NCI-H2029 (cell line): ENCODE measurements at places on chromosomes 1 and 21.

- DNase-seq: no peak
Observed at GRCh38 chr1:5504364-5504740, 487.9 kb downstream of the NPHP4 start.

- DNase-seq: no peak
Observed at GRCh38 chr1:53599481-53599880, 139.5 kb downstream of the GLIS1 start.

GRCh38 chr1:226438007-226438406 lies 30.1 kb upstream of the PARP1 start:
- DNase-seq: no peak

GRCh38 chr1:21490774-21491487 lies 18.3 kb upstream of the ALPL start:
- DNase-seq: no peak

GRCh38 chr1:12552111-12552888 lies 65.7 kb downstream of the DHRS3 start:
- no peak for DNase-seq

- DNase-seq: no peak
Observed at GRCh38 chr21:34734696-34735095, 65.9 kb downstream of the CLIC6 start.

GRCh38 chr1:108179018-108179417 lies 21.1 kb downstream of the SLC25A24 start:
- no peak for DNase-seq

DNA sequence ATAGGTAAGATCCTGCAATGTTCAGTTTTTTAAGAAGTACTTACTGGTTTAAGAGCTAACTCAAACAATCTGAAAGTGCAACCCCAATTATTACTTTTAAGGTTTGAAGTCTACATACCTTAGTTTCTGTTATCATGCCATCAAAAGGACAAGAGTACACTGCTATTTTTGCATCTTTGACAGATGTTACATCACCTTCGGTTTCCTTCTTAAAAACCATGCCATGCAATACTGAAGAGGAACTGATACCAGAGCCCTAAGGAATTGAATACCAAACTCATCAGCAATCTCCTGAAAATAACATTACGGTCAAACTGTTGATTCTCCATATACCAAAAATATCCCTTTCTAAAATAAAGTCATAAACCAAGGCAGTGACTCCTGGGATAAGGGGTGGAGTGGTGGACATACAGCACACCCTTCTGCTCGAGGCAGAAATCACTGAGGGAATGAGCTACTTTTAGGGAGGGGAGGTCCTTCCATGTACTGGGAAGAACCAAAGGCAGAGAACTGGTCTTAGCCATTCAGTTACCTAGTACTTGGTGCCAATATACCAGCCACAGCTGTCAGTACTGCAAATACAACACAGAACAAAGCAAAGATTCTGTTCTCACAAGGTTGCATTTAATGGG lies 8.5 kb downstream of the CCT8 start:
- no peak for DNase-seq

DNA sequence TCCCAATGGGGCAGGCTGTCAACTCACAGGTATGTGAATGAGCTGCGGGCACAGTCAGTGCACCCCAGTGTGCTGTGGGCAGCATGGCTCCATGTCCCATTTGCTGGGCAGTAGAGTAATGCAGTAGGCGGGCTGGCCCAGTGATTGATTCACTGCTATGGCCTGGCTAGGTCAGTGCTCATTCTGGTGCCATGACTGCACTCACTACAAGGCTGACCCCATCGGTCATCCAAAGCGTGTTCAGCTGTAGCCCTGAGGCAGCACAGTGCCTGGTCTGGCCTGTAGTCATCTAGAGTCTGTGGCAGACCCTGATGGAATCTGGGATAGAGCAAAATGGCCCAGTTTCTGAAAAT lies 7.4 kb downstream of the HYI start:
- DNase-seq: no peak

GRCh38 chr1:77831566-77831965 lies 52.1 kb downstream of the MIGA1 start:
- no peak for DNase-seq
